ENCODE measurements at places on chromosomes 2 and 18.

DNA sequence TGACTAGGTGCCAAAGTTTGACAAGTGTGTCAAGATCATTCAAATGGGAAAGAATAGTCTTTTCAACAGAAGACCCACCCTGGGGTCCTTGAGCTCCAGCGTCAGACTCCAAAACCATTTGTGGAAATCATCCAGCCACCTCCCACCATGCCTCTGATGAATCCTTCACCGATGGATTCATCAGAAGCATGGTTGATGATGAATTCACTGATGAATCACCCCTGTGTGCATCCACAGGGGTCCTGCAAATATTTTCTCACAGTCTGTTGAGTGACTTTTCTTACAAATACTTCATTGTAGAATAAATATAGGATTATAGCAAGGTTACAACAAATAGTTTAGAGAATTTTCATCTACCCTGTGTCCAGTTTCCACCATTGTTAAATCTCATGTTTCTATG, 4.3 kb downstream of the UGT1A9 start:
- peak; percentile 60 for DNase-seq

- peak; percentile 74 for DNase-seq
Measured at GRCh38 chr2:188292348-188293239, 920 bp downstream of the GULP1 start.

- no peak for DNase-seq
Measured at GRCh38 chr2:69151931-69152330, 139.0 kb downstream of the ANTXR1 start.

GRCh38 chr2:113217455-113218282, 43.9 kb downstream of the PSD4 start:
- peak; percentile 48 for DNase-seq

GRCh38 chr2:105822186-105822585, 77.5 kb downstream of the NCK2 start:
- no peak for DNase-seq

DNA sequence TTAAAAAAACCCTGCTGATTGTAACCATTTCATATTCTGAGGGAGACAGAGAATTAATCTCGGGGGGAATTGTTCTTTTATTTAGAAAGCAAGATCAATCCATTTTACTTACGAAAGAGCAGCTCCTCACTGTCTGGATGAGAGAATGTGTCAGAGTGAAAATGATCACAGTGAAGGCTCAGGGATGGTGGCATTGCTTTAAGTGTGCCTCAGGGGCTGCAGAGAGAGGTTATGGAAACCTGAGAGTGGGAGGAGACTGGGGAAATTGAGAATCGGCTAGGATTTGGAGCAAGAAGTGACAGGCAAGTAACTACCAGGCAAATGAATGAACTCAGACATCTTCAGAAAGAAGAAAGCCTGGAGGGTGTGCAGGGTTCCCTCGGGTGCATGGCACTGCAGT, 34.2 kb downstream of the MRPL35 start:
- DNase-seq, result no peak

DNA sequence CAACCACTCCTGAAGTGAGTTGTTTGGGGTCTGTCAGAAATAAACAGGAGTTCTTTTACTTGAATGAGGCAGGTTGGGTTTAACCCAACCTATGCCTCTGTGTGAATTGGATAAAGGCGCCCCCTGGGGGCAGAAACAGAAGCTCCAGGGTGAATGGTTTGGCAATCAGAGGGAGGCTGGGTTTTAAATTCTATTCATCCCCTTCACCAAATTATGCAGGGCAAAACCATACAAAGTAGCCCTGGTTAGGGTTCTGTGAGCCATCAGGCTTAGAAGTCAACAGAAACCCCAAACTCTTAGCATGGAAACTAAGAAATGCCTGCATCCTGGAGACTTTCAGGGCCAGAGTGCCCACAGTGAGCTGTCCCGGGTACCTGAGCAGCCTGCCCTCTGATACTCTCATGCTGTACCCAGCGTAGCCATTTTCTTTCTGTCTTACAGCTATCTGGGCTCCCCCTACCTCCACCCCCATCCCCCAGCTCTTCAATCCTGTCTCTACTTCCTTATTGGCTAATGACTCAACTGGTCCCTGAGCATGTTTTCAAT, 241.5 kb downstream of the ICOS start:
- peak; percentile 38 for DNase-seq

- no peak for DNase-seq
Measured at GRCh38 chr18:9435041-9435440, 40.3 kb upstream of the RALBP1 start.

DNA sequence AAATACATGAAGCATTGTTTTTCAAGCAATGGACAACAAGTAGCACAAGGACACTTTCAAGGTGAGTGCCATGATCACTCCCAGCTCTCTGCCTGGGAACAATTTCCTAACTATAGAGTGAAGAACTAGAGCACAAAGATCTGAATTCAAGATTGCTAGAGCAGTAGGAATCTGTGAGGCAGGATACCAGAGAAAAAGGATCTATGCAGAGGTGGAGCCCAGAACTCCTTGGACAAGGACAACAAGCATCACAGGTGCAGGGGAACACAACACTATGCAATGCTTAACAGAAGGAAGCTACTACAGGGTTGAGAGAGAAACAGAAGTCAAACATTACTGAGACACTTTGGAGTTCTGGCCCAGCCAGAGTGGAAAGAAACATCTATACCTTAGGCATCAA, 24.7 kb downstream of the ATL2 start:
- no peak for DNase-seq

DNA sequence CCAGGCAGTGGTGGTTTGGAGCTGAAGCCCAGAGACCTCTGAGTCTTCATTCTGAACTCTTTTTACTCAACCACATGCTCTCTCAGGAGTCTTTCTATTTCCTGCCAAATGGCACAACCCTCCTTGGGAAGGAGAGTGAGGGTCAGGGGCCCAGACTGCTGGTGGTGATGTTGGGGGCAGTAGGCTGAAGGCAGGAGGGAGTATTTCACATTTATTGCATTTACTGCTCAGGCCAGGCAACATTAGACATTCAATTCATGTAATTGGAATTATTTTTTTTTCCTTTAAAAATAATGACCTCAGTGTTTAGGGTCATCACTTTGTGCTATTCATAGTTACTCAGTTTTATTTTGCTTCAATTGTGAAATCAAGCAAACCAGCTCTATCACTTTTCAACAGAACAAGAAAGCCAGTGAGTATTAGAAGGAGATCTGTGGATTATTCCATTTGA, 311.3 kb upstream of the NT5C1B start:
- peak; percentile 38 for DNase-seq

DNA sequence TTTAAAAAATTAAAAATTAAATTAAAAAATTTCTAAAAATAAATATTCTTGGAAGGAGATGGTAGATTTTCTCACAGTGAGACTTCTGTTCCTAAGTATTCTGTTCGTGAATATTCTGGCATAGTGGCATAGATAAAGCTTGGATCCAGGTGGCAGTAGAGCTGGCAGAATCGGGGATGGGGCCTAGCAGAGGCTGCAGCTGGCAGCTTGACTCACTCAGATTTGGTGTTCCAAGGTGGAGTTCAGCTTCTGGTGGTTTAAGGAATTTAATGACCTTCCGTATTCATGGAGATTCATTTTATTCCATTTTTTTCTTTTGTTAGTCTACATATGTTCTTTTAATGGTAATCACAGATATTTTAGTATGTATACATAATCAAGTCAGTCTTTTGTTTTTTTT, 19.9 kb downstream of the ARMC9 start:
- no peak for DNase-seq

DNA sequence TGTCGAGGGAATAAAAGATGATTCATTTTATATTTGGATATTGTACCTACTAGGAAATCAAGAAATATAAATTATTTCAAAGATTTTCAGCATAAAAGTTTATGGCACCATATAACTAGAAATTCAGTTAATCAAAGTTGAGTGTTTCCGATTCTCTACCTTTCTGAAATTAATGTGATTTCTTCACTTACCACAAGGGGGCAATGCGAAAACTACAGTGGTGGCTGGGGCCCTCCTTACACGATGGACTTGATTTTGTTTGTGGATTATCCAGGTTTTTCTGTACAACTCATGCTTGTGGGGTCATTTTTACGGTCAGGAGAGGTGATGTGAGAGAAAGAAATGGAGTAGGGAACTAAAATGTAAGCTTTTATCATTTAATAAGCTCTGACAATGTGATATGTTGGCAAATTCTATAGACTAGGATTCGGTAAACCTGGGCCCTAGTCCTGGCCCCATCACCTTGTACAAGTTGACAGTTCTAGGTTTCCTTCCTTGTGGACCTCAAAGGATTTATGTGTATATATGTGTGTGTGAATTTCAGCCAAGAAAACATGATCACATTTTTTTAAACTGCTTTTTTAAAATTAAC, 47.6 kb downstream of the G6PC2 start:
- peak; percentile 46 for DNase-seq

DNA sequence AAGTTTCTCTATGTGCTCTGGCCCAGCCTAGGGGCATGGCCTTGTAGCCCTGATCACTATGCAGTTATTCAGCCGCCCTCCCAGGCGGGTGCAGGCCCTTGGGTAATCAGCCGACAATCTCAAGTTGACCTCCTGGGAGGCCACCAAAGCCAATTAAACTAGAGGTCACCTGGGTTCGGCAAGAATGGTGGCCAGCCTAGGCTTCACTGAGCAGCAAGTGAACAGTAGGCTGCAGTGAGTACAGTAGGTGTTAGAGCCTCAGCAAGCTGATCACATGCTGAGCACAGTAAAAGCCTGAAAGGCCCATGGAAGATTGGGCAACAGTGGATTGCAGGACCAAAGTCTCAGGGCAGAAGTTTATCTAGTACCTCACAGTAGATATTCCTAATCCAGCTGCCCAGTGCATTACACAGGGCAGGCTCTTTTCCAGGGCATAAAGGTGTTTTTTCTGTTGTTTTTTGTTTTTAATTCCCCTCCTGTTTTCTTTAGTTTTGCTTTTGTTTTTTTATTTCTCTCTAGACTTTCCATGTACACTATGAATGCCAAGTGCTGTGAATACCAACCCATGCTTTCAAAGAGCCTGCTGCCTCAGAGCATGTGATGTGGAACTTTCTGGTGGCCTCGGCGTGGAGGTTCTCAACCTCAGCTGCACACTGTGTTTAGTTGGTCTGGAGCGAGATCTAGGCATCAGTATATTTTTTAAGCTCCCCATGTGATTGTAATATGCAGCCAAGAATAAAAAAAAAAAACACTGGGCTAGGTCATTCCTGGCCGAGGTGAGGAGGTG, 55.9 kb upstream of the ATL2 start:
- peak; percentile 26 for DNase-seq

DNA sequence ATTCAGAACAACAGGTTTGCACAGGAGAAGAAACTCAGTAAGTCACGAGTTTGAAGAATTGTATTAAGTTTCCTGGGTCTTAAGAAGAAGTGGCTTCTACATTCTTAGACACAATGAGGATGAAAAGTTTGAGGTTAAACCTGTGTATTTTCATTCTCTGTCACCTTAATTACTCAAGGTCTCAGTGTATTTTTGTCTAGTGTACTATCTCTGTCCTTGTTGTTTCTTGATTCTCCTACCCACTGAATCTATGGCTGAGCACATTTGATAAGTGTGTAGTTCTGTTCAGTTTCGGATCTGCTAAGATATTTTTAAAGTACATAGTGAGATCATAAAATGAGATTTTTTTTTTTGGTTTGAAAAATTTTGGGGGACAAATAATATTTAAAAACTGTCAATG, 460.7 kb downstream of the NRXN1 start:
- DNase-seq, result no peak

- DNase-seq, result peak; percentile 99
Measured at GRCh38 chr2:224909885-224910573, 132.2 kb downstream of the DOCK10 start.

- no peak for DNase-seq
Measured at GRCh38 chr18:11425211-11425610, 184.2 kb upstream of the SLC35G4 start.

DNA sequence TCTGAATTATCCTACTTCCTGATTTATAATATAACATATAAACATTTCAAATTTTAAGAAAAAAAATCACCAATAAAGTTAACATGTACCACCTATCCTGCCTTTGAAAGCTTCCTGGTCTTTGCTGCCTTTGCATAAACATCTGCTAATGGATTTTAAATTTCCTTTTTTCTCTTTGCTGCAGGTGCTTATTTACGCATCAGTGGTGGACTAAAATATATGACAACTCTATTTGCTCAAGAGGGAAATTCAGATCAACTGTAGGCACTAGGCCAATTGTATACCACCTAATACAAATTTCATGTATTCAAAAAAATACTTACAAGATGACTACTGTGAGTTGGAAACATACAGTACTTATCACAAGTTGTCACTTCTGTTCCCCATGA, 57.2 kb downstream of the RAD51AP2 start:
- DNase-seq, result no peak

DNA sequence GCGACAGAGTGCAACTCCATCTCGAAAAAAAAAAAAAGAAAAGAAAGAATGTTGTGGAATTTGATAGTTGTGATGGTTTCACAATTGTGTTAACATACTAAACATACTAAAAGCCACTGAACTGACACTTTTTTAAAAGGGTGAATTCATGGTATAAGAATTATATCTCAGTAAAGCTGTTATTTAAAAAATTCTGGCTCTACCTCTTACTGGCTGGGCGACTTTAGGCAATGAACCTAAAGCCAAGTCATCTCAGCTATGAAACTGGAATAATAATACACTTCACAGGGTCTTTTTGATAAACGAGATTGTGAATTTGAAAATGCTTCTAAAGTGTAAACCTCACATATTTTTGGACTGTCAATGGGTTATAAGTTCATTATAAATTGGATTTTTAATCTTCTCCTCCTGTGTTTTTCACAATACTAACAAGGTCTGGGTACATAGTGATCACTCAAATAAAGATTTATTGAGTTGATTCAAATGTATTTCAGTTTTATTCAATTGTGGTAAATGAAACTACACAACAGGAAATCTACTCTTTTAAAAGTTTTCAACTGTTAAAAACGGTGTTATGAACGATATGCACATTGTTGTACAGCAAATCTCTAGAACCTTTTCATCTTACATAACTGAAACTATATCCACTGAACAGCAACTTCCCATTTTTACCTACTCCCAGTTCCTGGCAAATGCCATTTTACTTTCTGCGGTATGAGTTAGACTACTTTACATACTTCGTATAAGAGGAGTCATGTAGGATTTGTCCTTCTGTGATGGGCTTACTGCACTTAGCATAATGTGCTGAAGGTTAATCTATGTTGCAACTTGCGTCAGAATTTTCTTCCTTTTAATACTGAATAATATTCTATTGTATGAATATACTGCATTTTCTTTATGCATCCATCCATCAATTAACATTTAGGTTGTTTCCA, 43.0 kb upstream of the GTF2A1L start:
- DNase-seq, result no peak
